ENCODE measurements at places on chromosomes 5 and 9.

- no peak for DNase-seq
Observed at GRCh38 chr5:15687401-15687800, 187.4 kb downstream of the FBXL7 start.

- no peak for DNase-seq
Observed at GRCh38 chr5:141867139-141867538, 11.1 kb downstream of the PCDH1 start.

GRCh38 chr5:43959144-43959543 is 356.2 kb downstream of the NNT start:
- DNase-seq = no peak

- no peak for DNase-seq
Observed at GRCh38 chr5:177301503-177302165, 1.9 kb downstream of the RAB24 start.

DNA sequence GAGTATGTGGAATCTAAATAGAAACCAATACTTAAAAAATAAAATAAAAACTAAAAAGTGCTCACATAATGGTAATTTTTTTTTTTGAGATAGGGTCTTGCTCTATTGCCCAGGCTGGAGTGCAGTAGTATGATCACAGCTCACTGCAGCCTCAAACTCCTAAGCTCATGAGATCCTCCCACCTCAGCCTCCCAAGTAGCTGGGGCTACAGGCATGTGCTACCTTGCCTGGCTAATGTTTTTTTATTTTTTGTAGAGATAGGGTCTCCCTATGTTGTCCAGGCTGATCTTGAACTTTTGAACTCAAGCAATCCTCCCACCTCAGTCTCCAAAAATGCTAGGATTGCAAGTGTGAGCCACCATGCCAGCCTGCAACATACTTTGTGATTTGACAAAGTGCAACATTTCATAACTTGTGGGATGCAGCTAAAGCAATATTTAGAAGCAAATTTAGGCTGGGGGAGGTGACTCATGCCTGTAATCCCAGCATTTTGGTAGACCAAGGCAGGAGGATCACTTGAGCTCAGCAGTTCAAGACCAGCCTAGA is 18.4 kb downstream of the AP3B1 start:
- DNase-seq = no peak

DNA sequence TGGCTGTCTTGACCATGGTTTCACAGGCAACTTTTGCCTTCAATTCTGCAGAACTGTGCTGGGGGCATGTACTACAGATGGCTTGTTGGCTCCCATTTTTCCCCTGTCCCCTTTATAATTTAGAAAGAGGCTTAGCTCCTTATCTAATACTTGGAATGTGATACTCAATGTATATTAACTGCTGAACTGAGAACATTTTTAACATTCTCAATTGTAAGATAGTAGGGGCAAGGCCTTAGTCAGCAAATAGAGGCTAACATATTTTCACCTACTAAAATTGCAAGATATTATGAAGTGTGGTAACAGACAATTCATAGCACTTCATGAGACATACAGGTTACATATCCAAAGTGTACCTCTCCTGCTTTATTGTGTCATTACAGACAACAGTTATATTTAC is 118.1 kb upstream of the ZNF366 start:
- no peak for DNase-seq

- no peak for DNase-seq
Observed at GRCh38 chr5:147445090-147445489, 64.8 kb downstream of the DPYSL3 start.

DNA sequence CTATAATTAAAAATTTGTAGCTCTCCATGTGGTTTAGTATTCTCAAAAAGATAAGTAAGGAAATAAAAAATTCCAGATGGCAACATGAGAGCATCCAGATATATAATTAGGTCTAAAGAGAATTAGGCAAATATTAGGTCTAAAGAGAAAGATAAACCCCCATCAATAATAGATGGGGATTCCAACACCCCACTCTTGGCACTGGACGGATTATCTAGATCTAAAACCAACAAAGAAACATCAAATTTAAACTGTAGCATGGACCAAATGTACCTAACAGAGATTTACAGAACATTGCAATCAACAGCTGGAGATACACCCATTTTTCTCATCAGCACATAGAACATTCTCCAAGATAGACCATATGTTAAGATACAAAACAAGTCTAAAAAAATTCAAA is 31.6 kb downstream of the RGMB start:
- no peak for DNase-seq

GRCh38 chr5:115243412-115243811 is 19.3 kb downstream of the PGGT1B start:
- DNase-seq = no peak

GRCh38 chr5:78586251-78586650 is 62.3 kb downstream of the LHFPL2 start:
- no peak for DNase-seq
